ENCODE measurements at places on chromosomes 4 and X.

- no peak for DNase-seq
Observed at GRCh38 chr4:508675-509638, 9.9 kb downstream of the PIGG start.

DNA sequence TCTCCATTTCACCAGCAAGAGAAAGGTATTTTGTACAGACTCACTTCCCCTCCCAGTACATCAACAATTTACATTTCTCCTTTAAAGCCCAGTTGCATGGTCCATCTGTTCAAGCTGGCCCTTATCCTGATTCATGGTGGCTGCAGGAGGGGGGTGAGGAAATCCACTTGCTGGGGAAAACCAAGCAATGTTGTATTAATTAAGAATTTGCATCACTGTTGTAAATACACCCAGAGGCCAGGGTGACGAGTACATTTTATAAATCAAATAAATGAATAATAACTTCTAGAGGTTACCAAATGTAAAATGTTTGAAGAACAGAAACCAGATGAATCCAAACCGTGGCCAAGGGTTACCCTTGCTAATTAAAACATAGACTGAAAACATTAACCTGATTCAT, 395.9 kb upstream of the INTU start:
- no peak for DNase-seq

DNA sequence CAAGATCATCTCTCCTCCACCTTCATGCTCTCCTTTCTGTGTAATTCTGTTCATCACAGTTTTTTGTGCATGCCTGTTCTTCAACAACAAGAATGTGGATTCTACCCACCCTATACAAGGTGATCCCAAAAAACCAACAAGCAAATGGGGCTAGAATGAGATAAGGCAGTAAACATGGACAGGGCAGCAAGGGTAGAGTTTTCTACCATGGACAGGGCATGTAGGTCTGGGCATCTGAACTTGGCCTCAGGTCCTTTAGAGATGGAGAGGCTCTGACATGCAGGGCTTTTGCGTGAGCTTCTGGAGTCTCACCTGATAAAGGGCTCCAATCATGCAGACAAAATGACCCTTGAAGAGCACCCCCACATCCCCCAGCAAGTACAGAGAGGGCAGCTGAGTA, 36.4 kb downstream of the MAP7D2 start:
- DNase-seq, result no peak

DNA sequence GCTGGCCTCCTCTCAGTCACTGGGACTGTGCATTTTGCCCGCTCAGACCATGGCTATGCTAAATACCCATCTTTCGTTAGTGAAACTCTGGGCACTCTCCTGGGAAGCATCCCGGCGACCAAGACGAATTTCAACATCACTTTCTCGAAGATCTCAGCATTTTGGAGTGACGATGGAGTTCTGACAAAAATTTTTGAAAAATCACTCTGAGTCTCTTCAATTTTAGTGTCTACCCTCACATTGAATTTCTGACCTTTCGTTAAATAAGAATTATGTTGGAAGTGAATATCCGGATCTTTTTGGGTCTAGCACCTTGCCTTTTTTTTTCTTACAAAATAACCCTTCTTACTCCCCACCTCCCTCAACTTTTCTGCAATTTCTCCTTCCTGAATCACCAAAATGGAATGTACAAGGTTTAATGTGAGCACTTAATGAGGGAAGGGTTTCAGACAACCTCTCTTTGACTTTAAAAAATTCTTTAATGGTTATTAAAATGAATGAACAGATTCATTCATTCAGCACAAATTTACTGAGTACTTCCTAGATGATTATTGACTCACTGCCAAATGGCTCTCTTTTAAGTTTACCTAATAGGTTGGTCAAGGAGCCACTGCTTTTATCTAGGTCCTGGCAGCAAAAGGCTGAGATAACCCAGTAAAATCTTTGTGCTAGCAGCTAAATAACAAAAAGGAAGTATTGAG, 746 bp upstream of the AADAT start:
- no peak for DNase-seq

DNA sequence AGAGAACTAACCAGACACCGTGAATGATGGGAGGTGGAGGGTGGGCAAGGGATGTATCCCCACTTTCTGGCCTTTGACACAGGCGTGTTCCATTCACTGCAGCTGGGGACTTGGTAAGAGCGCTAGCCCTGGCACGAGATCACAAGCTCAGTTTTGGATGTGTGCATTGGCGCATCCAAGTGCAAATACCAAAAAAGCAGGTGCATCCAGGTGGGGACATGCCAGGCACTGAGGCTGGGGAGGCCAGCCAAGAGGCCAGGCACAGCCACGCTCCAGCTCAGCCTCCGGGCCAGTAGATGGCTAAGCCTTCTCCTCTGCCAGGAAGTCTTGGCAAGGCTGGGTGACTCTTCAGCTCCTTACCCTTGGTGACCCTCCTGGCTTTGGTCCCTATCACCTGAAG, 4.4 kb upstream of the ZFP92 start:
- no peak for DNase-seq

GRCh38 chr4:159607809-159608208, 504.9 kb downstream of the RAPGEF2 start:
- DNase-seq, result no peak

Data from left forelimb (tissue), 1 donor.